NCI-H187 (cell line): ENCODE measurements at places on chromosomes 5 and 9.

DNA sequence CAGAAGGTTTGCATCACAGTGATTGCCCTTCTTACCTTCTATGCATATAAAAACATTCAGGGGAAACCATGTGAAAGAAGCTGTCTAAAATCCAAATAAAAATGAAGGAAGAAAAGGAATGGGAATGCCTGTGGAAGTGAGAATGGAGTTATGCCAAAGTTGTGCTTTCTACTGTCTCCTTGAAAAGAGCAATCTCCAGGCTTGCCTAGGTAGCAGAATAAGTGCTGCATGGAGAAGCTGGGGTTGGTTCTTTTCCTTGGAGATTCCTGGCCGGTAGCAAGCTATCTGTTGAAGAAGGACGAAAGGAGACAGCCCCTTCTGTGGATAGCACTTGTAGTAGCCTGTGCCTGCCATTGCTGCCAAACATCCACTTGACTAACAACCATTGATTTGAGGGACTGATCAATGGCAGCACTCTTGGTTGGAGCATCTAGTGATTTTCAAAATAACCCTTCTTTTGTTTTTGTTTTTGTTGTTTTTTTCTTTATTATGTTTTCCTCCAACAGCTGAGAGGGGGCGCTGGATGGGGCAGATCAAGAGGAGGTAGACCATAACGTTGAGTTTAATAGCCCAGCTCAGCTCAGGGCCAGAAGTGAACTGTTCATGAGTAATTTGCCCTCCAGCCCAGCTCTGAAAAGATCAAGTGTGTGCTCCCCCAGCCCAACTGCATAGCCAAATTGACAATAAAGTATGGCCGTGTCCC is 1.6 kb downstream of the PLCXD3 start:
- DNase-seq = no peak

GRCh38 chr5:3002230-3002629 is 250.8 kb upstream of the IRX2 start:
- DNase-seq = no peak

GRCh38 chr5:10555277-10555684 is 8.6 kb upstream of the ANKRD33B start:
- no peak for DNase-seq

DNA sequence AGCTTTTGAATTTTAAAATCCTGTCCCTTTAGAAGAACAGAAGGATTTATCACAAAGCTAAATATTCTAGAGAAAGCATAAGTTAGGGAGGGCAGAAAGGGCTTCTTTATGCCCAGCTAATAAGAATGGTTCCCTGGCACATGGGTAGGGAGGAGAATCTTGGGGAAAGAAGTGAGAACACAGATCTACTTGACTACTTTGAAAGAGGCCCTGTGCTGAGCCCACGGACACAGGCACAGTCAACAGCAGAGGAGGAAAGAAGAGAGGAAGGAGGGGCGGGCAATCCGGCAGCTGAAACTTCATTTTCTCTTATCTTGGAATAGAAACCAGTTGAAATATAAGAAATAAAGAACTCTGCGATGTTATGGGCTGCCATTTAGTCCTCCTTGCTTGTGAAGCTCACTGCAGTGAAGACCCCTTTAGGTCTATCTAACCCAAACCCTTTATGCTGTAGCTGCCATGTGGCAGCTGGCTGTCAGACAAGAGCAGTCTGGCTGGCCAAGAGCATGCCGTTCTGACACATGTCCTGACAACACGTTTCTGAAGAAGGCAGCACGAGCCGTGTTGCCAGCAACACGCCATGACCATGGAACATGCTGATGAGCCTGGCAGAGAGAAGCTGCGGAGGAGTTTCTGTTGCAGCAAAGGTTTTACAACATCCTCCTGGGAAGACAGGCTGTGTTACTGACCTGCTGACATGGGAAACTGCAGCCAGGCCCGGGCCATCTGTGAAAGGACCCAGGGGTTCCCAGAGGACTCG is 34.2 kb downstream of the ABLIM3 start:
- no peak for DNase-seq

GRCh38 chr9:13873203-13873602 is 440.7 kb downstream of the NFIB start:
- no peak for DNase-seq

DNA sequence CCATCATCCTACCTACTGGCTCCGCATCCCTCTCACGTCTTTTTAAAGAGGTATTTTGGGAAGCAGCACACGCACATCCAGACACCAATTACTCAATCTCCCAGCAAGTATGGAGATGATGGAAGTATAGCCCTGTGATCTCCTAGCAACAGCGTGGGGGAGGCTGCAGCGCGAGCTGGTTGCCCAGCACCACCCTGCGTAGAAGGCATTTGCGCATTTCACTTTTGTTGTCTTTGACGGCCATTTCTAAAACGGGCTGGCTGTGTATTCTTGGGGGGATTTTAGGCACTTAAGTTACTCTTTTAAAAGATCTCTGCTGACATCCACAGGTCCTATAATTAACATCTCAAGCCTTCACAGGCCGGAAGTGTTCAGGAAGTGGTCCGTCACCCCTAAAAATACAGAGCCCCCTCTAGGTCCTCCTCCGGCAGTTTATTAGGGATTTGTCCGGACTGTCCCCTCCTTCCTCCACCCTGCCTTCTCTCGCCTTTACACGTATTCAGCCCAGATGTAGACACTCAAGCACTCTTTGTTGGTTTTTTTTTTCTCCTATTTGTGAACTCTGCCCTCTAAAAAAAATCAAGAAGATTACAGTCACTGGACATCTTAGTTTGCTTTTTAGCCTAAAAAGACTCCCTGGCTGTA is 371.4 kb downstream of the NTRK2 start:
- DNase-seq = no peak

GRCh38 chr5:152439791-152440190 is 34.7 kb upstream of the NMUR2 start:
- no peak for DNase-seq

DNA sequence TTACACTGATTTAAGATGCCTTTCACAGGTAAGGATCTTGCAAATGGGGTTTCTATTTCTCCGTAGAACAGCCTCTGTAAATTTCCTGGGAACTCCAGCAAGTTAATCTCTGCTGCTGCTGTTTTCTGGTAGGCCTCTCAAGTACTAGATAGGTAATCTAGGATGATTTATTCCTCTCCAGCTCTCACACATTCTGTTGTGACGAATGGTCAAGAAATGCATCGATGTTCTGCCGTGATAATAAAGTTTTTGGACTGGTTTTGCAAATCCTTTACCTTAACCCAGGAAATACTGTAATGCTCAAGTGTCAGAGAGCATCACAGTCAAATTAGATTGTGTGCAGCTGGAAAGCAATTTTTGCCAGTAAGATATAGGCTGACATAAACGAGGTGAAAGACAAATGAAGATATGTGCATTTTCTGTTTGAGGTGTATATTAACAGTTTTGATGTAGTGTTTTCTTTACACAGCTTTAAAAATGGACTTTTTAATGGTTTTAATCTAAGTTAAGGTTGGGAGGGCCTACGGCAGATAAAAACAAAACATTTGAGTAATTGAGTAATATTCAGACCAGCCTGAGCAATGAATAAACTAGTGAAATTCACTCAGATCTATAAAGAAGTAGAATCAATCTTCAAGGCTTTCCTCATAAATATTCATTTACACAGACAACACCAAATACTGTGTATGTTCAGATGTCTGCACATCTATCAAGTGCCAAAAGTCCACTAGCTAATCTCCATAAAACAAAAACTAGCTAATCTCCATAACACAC is 300.6 kb upstream of the EDIL3 start:
- no peak for DNase-seq

DNA sequence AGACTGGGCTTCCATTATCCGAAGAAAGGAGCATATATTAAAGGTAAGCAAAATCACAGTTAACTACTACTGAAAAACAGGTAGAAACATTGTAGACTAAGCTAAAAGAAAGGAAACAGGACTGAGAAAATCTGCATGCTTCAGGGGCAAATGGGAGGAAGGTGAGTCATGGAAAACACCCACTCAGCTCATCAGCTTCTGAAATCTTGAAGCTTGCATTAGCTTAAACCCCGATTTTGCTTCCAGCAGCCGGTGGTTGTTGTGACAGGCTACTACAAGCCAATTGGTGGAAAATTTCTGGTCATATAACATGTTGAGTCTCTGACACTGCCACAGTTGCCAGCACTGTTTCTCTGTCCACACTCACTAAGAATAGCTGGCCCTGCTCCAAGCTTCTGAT is 179.6 kb upstream of the PUM3 start:
- DNase-seq = no peak

GRCh38 chr5:42579320-42579719 is 156.1 kb downstream of the GHR start:
- no peak for DNase-seq

- DNase-seq = no peak
Measured at GRCh38 chr5:1405539-1406530, 39.4 kb downstream of the SLC6A3 start.

- no peak for DNase-seq
Measured at GRCh38 chr5:43061352-43062075, 21.4 kb upstream of the ANXA2R start.

GRCh38 chr9:74748966-74749365 is 138.8 kb downstream of the TRPM6 start:
- no peak for DNase-seq

DNA sequence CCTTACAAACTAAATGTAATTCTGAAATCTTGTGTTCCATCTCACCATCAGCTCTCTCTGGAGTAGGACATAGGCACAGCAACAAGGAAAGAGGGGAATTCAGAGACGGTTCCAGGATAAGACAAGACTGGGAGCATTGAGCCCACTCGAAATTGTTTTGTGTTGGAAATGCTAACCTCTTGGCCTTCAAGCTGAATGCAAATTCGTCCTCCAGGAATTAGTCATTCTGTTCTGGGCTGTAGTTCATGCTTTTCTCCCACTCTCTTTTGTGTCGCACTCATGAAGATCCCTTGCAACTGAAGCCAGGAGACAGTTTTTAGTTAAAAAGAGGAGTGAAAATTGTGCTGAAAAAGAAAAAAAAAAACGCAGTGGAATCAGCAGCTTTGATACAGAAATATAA is 121.7 kb upstream of the SEMA6A start:
- no peak for DNase-seq

DNA sequence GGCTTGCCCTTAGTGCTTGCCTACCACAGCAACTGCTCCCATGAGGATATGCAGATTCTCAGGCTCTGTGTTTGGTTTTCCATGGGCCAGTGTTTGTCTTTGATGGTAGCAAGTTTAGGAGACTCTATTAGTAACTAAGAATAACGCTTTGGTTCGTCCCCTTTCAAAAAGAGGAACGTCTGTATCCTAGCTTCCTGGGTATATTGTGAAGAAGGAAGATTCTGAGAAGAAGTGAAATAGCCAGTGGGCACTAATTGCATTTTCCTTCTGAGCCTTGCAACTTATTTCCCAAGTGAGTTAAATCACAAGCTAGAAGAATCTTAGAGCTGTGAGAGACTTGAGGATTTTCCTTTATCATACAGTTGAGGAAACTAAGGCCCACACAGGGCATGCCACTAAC is 376.8 kb downstream of the PIK3R1 start:
- no peak for DNase-seq

- no peak for DNase-seq
Measured at GRCh38 chr9:6367128-6367890, 39.1 kb downstream of the TPD52L3 start.

DNA sequence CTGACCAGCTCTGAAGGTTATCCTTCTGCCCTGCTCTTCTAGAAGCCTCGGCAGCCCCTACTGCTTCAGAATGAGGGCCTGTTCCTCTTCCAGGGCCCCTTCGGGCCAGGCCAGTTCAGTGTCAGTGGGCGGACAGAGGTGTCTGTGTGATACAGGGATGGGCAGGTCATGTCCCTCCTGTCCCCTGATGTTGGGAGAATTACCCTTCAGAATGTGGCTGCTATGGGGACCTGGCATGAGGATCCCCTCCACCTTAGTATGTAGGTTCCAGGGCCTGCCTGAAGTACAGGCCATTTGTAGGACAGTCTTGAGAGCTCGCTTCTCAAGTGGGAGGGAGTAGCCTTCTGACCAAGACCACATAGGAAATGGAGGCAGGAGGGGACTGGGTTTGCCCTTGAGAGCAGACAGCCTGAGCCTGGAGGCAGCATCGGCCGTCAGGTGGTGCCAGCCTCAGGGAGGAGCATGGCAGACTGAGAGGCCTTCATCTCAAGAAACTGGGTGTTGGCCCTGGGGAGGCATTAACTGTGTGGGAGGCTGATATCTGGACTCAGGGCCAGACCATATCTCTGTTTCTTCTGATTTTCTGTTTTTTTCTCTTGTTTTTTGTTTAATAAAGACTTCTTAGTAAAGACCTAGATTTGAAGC is 32.0 kb downstream of the ANGPTL2 start:
- DNase-seq = no peak

DNA sequence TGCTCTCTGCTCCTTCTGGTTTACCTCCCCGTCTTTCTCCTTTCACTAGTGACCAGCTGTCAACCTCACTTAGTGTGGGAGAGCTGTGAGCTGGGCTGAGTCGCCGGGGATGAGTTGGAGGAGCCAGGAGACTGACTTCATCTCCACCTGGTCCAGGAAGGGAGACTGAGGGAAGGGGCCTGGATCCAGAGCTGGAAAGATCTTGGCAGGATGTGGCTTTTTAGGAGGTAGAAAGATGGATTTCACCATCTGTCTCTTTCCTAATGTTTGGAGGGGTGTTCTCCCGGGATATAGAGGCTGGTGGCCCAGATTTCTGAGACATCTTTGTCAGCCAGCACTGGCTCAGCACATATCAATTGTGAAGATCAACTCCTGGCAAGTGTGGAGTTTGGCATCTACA is 37.1 kb upstream of the TNC start:
- DNase-seq = no peak

DNA sequence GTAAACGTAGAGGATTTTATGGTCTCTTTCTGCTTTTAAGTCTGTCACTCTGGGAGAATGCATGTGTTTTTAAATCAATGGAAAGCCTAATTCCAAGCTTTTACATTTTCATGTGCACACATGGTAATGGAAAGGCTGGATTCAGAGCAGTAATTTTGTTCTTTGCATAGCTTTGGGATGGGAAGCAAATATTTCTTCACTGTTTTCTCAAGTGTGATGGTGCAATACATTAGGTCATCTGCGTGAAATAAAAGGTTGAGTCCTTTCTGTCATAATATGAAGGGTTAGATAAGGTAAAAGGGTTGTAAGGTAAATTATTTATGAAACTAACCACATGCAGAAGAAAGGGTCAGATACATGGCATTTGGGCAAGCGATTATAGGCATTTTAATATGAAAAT is 88.2 kb upstream of the NR3C1 start:
- no peak for DNase-seq

DNA sequence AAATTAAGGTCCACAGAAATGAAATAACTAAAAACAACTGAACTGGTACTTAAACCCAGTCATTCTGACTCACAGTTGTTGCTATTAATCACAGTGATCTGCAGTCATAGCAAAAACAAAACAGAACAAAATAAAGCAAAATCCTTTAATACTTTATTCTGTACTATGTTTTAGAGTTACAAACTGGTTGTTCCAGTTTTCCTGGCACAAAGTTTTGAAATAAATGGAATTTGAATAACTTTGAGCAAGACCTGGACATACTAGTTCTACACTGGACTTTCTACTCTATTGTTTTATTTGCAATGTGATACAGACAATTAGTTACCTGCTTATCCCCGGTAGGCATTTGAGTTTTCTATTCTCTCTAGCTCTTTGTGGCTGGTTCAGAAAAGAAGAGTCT is 147.9 kb downstream of the DMRT2 start:
- DNase-seq = no peak

- no peak for DNase-seq
Measured at GRCh38 chr5:106292654-106293053, 1378.1 kb downstream of the EFNA5 start.

- DNase-seq = no peak
Measured at GRCh38 chr9:32864971-32865370, 81.6 kb downstream of the TMEM215 start.

GRCh38 chr9:130766021-130766926 is 68.8 kb upstream of the ABL1 start:
- DNase-seq = no peak
